ENCODE measurements at places on chromosomes 13 and 19.

GRCh38 chr19:51726049-51726448 is 2.3 kb upstream of the HAS1 start:
- DNase-seq = peak; percentile 88

GRCh38 chr13:112843392-112844111 is 125.5 kb upstream of the MCF2L start:
- DNase-seq = no peak

- peak; percentile 61 for DNase-seq
Observed at GRCh38 chr19:14089662-14090508, 666 bp downstream of the SAMD1 start.

GRCh38 chr13:29936956-29937355 is 86.5 kb upstream of the UBL3 start:
- no peak for DNase-seq

DNA sequence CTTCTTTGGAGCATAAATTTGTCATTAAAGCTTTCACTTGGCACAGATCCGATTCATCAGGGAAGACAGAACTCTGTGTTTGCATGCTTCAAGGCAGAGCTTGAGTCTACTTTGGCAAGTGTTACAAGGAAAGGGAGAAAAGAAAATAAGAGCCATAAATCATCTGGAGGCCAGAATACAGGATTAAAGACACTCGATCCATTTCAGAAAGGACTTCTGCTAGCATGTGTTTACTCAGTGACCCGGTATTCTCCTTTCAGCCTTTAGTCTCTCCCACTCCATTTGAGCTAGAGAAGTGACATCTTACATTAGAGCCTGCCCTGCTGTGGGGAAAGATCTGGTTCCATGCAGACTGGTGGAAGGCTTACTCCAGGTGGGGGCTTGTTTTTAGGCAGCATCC is 306.4 kb downstream of the KLF5 start:
- no peak for DNase-seq

DNA sequence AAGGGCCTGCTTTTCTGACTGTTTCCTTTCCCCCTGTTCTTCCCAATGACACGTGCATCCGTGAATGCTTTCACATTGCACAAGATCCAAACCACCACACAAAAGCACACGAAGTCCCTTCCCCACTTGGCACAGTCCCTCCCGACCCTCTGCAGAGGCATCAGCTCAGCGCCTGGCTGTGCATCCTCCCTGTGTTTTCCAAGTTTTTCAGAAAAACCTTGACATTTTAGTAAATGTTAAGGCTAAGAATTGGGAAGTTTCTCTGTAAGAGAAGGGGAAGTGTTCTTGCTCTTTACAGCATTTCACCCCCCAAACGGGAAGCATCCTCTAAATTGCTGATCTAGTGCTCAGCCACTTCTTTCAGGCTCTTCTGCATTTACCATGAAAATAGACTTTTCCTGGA is 94.5 kb upstream of the TM9SF2 start:
- no peak for DNase-seq

GRCh38 chr19:45420356-45420755 is 3.4 kb downstream of the ERCC1 start:
- no peak for DNase-seq

DNA sequence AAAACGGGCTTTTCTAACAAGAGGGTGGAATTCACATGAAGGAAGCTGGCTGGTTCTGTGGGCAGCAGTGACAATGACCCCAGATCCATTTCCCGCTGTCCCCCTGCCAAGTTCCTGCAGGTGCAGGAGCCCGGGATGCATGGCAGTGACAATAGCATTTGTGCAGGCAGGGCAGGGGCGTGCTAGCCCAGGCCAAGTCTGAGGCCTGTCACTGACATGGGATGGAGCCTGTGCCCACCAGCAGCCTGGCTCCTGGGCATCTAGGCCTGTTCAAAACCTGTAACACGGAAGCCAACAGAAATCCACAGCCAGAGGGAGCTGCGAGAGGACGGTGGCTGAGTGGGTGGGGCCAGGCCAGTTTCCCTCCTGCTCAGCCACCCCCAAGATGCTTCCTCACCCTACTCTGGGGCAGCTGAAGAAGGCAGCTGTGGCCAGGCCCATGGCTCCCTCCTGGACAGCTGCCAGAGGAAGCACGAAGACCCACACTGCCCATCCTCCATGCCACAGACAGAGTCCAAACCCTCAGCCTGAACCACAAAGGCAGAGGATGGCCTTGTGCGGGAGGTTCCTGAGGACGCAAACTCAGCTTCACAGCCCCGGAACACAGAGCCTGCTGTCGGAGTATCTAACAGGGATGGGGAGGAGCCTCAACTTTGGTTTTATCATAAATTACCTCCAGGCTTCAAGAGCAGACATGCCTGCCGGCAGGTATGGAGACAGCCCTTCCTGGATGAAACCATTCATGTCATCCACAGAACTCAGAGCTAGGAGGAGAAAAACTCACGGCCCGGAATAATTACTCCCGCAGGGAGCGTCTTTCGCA is 74.0 kb downstream of the CEBPG start:
- DNase-seq = no peak

DNA sequence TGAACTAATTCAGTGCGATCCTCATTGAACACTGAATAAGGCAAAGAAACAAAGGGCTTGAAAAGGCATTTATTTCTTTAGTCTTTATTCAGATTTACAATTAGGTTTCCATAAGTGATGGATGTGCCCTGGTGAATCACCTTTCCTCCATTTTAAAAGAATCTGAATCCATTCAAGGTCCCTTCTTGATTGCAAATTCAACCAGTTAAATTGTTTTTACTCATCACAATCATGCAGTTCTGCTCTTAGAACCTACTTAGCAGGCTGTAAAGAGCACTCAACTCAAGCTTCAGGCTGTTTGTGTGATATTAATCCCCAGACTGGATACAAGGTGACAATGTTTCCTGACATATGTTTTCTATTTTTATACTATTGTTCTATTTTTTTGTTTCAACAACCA is 321.0 kb downstream of the TBC1D4 start:
- DNase-seq = no peak

DNA sequence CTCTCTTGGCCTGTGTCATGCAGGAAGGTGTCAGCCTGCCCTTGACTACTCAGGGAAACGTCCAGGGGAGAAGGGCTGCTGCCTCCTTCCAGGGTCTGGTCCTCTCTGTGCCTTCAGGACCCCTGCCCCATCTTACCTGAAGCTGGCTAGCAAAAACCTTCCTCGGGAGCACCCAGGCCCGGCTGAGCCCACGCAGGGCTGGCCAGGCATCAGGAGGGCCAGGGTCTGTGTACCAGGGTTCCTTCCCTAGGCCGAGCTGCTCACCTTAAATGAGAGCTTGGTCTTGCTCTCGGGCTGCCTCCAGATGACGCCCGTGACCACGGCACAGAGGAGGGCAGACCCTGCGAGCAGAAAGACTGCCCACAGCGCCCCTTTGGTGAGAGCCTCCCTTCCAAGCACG is 78.6 kb downstream of the SLC7A1 start:
- DNase-seq = no peak

DNA sequence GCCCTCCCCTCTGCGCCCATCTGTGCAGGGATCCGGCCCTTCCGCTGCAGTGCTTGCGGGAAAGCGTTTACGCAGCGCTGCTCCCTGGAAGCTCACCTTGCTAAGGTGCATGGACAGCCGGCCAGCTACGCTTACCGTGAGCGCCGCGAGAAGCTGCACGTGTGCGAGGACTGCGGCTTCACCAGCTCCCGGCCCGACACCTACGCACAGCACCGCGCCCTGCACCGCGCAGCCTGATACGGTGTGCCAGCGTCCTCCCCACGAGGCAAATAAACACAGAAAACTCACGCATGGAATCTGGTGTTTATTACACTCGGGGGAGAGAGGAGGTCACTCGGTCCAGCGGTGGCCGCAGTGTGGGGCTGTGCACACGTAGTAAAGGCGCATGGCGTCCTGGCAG is 1.2 kb downstream of the POLR2I start:
- DNase-seq = no peak

DNA sequence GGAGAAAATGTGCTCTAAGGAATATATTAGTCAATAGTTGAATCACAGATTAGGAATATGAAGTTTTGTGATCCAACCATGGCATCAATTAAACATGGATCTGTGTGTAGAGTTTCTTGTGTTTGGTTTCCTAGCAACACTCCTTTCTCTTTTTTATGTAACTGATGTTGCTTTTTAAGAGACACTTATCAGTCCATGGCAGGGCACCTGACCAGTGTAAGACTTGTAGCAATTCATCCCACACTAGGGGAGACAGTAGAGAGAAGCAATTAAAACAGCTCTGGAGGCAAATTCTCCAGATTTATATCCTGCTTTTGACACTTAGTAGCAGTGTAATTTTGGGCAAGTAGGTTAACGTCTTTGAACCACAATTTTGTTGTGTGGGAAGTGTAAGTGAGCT is 1229.0 kb downstream of the PCDH9 start:
- DNase-seq = no peak

DNA sequence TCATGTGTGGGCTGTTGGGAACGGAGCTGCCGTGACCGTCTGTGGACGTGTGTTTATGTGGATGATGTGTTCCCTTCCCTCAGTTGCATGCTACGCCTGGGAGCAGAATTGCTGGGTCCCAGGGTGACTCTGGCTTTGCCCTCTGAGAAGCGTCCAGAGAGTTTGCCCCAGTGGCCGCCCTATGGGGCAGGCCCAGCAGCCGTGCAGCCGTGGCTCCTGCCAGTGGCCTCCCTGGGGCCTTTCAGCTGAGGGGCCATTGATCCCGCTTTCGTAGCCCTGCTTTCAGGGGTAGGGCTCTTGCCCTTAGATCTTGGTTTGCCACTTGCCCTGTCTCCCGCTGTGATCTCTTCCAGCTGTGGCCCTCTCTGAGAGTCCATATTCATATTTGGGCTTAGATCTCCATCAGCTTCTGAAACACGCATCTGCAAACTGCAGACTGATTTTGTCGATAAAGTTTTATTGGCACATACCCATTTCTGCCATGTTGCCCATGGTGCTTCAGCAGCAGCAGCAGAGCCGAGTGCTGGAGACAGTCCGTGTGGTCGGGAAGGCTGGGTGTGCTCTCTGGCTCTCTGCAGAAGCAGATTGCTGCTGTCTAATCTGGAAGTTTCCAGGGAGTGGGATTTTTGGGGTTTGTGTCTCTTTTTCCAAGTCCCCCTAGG is 17.6 kb downstream of the GNA11 start:
- no peak for DNase-seq

- DNase-seq = no peak
Observed at GRCh38 chr13:24625331-24625731, 54.9 kb upstream of the ATP12A start.

- no peak for DNase-seq
Observed at GRCh38 chr13:40981361-40981760, 37.8 kb downstream of the ELF1 start.

DNA sequence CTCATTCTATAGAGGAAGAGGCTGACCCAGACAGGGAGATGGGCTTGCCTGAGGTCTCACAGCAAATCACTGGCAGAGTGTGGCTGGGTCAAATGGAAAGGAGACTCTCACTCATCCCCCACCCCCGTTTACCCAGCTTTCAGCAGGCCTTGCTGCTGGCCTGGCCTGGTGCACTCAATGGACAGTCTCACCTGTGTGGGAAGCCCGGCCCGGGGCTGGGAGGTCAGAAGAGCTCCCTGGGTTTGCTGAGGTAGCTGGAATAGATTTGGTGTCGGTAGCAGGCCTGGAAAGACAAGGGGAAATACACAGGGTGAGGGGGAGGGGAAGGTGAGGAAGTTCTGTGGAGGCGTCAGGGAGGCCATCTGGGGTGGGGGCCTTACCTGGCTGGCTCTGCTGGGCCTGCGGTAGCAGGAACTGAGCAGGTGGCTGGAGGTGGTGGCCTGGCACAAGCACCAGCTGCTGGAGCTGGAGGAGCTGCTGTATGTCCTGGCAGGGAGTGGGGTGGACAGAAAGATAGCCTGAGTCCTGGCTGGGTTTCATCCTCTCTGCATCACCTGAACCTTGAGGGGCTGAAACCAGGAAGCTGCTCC is 23.5 kb downstream of the ZNF574 start:
- DNase-seq = no peak

- no peak for DNase-seq
Observed at GRCh38 chr19:18654469-18654868, 17.6 kb downstream of the KLHL26 start.

GRCh38 chr13:108086678-108087077 is 128.7 kb downstream of the LIG4 start:
- no peak for DNase-seq

- no peak for DNase-seq
Observed at GRCh38 chr13:35767256-35767976, 290.9 kb upstream of the MAB21L1 start.

DNA sequence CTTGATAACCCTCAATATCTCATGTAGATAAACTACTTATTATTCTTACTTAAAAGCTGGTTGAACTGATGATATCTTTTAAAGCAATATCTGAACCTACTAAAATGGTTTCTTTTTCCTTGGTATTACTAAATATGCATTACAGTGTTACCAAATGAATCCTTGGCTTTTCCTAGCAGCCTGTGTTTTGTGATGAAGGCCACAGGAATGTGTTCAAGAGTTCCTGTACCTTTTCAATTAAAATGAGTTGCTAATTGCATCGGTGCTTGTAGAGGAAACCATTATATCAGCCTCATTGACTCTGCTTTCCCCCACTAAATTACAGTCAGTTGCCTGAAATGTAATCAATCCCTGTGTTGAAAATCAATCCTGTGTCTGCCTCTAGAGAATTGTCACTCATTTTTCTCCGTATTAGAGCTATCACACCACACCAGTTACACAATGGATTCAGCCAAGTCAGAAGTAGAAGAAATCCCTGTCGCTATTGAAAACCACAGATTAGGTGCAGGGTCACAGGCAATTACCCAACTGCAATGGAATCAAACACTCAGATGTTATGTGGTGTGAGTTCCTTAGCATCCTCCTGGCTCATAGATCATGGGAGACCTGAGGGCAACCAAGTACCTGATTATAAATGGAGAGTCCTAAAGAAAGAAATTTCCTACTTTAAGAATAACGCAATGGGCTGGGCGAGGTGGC is 13.3 kb downstream of the FAM216B start:
- DNase-seq = no peak

DNA sequence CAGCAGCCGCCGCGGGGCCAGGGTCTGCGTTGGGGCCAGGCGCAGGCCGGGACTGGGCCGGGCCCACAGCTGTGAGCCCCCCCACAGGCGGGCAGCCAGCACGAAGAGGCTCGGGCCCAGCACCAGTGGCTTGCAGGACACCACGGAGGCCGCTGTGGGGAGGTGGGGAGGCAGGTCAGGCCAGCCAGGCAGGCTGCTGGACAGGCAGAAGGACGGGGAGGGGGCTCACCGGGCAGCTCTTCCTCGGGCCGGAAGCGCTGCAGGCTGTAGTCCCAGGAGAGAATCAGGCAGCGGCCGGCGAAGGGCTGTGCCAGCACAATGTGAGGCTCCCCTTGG is 8.3 kb downstream of the LGI4 start:
- no peak for DNase-seq

- DNase-seq = peak; percentile 24
Observed at GRCh38 chr13:74158028-74158427, 23.8 kb upstream of the KLF12 start.

GRCh38 chr13:30870049-30870884 is 35.8 kb upstream of the MEDAG start:
- peak; percentile 100 for DNase-seq

DNA sequence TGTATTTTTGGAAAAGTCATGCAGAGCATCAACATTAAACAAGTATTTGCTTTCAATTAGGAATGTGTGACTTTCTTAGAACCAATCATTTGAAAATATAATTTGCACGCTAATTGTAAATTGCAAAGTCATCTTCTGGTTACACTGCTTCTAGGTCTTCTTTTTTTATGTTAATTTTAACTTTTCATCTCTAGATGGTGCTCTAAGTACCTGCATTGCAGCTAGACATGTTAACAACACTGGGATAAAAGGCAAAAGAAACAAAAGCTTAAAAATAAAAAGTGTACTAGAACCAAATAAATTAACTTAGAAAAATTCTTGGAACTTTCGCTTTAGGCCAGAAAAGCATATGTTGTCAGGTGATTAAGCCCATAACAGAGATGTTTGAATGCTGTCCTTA is 2758.2 kb downstream of the PCDH9 start:
- DNase-seq = peak; percentile 66

GRCh38 chr19:58497634-58498170 is 14.1 kb downstream of the SLC27A5 start:
- DNase-seq = no peak

All from fibroblast of skin of scalp (primary cell).